ENCODE measurements at places on chromosomes 16 and 17.

- DNase-seq = no peak
Measured at GRCh38 chr16:10660950-10661635, 33.6 kb downstream of the TEKT5 start.

DNA sequence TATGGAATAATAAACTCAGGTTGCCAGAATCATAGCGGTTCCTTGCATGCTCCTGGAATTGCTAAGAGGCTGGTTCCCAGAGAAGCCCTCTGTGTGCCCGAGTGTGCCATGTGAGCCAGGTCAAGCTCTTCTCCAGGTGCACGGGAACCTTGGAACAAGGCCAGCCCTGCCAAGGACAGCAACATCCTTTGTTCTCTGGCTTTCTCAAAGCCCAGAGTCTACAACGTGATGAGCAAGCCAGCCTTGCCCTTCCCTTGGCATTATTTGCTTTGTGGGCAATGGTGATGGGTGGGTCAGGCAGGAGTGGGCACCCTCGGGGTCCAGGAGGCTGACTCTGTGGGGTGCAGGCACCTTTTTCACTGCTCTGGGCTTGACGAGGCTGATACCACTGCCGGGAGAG, 14.2 kb upstream of the SEC14L1 start:
- peak; percentile 80 for DNase-seq

- no peak for DNase-seq
Measured at GRCh38 chr16:12422233-12422632, 381.5 kb downstream of the CPPED1 start.

GRCh38 chr16:4218202-4218601, 23.7 kb downstream of the SRL start:
- no peak for DNase-seq

GRCh38 chr17:63442549-63443035, 3.5 kb downstream of the CYB561 start:
- peak; percentile 8 for DNase-seq

GRCh38 chr16:81492965-81493754, 48.6 kb downstream of the CMIP start:
- no peak for DNase-seq

DNA sequence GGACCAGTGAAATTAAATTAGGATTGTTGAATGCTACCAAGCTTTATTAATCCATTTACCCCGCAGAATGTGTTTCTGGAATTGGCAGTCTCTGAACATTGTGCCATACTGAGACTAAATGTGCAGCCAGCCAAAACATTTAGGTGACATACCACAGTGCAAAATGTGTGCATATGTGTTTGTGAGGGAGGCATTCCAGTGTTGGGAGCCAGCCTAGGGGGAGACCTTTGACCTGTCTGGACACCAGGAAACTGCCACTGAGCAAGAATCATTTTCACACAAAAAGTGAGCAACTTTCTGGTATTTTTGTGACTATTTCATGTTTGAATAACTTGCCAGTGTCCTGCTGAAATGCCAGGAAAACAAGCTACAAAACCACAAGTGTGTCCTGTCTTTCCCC, 64.7 kb upstream of the SLC12A3 start:
- DNase-seq = no peak

GRCh38 chr17:38463451-38463858, 35.2 kb downstream of the ARHGAP23 start:
- no peak for DNase-seq

DNA sequence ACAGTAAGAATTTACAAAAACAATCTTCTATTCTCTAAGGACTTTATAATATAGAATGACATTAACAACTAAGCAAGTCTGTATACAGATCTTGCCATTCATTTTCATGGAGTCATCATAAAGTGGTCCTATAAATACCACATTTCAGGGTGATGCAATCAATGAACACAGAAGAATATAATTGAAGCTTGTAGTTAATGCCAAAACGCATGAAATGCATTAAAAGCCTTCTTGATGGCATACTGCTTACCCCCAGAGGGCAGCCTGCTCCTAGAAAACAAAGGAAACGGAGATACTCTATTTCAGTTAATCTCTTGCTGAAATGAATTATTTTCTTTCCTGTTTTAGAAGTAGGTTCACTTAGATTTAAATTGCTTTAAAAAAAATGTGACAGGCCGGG, 45.2 kb upstream of the STAC2 start:
- no peak for DNase-seq

DNA sequence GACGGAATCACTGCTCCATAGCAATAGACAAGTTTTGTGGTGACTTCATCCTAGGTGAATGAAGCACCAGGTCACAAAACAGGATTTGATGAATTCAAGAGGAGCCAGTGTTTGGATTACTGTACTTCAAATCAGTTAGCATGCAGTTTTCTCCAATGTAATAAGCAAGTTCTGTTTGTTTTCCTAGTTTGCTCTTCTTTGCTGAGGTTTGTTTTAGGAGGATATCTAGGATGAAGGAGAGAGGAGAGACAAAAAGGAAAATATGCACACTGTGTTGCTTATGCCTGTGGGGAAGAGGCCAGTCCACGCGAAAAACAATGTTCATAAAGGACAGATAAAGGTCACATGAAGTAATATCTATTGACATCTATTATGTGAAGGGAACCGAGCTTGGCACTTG, 9.0 kb downstream of the KRT37 start:
- no peak for DNase-seq

DNA sequence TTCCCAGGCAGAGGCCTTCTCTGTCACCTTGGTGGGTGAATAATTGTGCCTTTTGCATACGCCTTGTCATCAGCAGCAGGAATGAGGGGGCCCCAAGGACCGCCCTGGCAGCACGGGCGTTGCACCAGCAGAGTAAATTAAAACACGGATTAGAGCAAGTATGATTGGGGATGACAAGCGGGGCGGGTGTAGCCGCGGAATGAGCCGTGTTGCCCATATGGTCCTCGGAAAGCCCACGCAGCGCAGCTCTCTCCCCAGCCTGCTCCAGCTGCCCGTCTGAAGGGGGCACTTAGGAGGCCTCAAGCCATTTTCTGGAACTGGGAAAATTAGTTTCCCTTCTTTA, 299.4 kb upstream of the IRX3 start:
- DNase-seq = no peak

GRCh38 chr17:69231521-69231920, 2.9 kb upstream of the ABCA10 start:
- DNase-seq = no peak

DNA sequence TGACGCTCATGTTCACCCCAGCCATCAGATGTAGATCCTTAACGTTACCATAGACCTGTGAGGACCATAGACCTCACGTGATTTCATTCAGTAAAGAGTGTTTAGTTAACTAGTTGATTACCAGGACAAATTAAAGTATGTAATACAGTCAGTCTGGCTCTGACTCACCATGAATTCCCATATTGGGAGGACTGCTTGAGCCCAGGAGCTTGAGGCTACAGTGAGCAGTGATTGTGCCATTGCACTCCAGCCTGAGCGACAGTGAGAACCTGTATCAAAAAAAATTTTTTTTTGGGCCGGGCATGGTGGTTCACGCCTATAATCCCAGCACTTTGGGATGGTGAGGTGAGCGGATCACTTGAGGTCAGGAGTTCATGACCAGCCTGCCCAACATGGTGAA, 13.5 kb upstream of the FA2H start:
- no peak for DNase-seq

DNA sequence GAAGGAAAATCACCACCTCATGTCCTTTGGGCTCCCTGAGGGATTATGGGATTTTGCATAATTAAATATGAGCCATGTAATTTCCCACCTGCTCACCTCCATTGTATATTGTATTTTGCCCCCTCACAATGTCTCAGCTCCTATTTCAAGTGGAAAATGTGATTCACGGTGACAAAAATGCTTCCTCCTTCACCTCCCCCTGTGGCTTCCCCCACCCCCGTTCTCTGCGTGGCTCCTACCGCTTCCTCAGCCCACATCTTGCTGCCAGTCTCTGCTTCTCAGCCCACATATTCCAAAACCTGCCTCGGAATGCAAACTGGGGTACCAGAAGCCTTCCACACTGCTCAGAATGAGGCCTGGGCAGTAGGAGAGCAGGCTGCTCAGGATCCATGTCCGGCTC, 394.5 kb upstream of the C16orf82 start:
- no peak for DNase-seq

- no peak for DNase-seq
Measured at GRCh38 chr16:87351320-87351698, 32.3 kb downstream of the FBXO31 start.

DNA sequence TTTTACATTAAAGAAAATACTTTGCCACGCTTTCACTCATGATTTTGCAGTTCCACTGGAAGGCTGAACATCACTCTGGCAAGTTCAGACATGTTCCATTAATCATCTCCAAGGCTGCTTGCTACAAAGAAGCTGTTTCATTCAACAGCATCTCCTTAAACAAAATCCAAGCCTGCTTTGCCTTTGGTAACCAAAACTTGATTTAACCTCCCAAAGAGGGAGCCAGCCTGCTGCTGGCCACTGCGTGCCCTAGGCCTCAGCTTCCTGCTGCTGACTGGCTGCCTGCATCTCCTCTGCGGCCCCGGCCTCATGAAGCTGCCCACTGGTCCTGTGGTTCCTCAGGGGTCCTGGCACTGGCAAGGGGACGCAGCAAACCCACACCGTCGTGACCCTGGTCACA, 31.8 kb downstream of the ANKRD11 start:
- DNase-seq = no peak

DNA sequence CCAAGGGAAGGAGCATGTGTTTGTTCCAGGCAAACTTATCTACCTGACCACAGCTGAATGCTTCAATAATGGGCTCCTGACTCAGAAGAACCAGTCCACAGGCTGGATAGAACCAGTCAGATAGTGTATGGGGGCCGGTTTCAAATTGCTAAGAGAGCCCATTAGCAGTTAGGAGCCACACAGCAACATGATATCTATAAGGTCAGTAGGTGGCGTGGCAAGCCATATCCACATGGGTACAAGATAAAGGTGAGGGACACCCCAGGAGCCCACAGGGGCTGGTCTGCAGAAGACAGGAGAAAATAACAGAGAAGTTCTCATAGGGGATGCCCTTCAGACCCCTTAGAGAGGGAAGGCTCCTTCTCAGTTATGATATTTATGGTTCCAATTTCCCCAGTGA, 31.6 kb upstream of the CDRT15 start:
- DNase-seq = no peak

- DNase-seq = no peak
Measured at GRCh38 chr17:78557598-78558039, 19.6 kb downstream of the DNAH17 start.

DNA sequence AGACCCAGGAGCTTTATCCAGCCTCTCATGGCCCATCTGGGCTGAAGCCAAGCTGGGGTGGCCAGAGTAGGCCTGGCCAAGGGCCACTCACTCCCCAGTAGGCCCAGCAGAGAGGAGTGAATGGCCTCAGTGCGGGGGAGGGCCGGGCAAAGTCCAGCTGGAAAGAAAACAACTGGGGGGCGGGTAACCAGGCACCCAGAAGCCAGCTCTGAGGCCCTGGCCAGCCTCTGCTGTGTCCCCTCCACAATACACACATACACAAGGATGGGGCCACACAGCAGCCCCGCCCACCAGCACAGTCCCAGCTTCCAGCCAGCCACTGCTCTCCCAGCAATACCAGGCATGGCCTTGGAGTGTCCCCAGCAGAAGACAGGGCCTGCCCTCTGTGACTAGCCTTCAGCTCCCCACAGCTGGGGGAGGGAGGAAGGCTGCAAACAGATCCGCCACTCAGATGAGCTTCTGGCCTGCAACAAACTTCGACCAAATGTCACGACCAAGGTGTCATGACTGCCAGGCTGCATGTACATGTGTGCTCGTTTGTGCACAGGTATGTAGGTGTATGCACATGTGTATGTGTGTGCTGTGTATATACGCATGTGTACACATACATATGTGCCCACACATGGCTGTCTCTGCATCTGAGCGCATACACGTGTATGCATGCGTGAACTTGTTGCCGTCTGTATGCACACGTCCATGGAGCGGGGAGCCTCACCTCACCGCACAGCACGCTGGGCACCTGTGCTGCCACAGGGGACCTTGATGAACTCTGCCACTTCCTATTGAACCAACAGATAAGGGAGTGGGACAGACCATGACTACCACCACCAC, 5.0 kb downstream of the CARHSP1 start:
- DNase-seq = no peak

GRCh38 chr17:64187093-64187895, 57.4 kb upstream of the ERN1 start:
- no peak for DNase-seq

- DNase-seq = no peak
Measured at GRCh38 chr16:24677388-24677787, 52.1 kb upstream of the TNRC6A start.

GRCh38 chr16:68833251-68833650, 10.1 kb upstream of the TANGO6 start:
- DNase-seq = no peak

- no peak for DNase-seq
Measured at GRCh38 chr16:24839347-24839972, 6.3 kb upstream of the SLC5A11 start.

GRCh38 chr16:81523387-81524115, 78.9 kb downstream of the CMIP start:
- DNase-seq = no peak

DNA sequence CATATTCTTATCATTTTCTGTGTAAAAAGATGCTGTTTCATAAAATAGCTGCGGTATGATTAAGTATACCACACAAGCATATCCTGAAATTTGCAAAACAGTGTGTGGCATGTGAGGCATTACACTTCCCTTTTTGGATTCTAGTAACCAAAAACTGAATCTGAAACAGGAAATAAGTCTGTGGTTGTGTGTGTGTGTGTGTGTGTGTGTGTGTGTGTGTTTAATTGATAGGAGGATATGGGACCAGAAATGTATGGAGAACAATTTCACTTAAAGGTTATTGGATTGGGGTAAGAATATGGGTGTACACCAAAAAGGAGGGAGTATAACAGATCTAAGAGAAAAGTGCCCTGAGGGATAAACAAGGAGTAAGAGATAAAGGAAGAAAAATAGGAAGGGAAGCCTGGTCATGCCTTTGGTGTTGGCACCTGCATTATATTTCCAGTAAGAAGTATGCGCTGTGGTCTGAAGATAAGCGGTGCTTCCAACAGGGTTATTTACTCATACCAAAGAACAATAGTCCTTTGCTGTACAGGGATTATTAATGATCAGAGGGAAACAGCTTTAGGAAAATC, 4.0 kb downstream of the LYRM1 start:
- no peak for DNase-seq

GRCh38 chr17:15926039-15926740, 18.7 kb upstream of the ADORA2B start:
- no peak for DNase-seq

GRCh38 chr17:48598736-48599135, 5.2 kb upstream of the HOXB5 start:
- DNase-seq = no peak

- peak; percentile 80 for DNase-seq
Measured at GRCh38 chr17:74176546-74177001, 26.9 kb upstream of the RPL38 start.

Measured in NCI-H345 (cell line).